ENCODE measurements at places on chromosomes 7 and 10.

DNA sequence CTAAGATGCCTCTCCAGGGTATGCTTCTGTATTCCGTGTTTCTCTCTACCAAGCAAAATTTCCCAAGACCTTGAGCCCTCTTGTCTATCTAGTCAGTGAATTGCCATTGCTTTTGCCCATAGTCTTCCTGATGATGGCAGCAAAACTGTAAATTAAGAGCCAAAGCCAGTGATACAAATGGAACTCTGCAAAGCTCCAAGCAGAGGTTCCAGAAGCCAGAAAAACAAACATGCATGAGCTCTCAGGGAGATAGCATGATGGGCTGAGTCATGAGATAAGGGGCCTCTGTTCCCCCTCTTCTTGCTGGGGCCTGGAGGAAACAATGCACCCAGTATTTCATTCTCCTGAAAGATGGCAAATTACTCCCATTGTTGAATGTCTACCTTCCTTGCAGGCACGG is 24.7 kb downstream of the LSMEM1 start:
- DNase-seq, result no peak

DNA sequence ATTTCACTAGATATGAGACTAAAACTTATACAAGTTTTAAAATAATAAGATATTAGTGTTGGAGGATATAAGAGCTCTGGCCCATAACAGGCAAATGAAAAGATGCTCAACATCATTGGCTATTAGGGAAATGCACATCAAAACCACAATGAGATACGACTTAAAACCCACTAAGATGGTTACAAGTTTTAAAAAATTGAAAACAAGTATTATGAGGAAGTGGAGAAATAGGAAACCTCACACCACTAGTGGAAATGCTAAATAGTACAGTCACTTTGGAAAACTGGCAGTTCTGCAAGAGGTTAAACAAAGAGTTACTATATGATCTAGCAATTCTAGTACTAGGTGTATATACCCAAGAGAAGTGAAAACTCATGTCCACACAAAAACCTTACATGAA is 17.2 kb downstream of the PANK1 start:
- no peak for DNase-seq

- no peak for DNase-seq
Measured at GRCh38 chr10:71273506-71273905, 45.6 kb upstream of the SLC29A3 start.

GRCh38 chr10:131786756-131787605 is 113.8 kb upstream of the PPP2R2D start:
- no peak for DNase-seq

DNA sequence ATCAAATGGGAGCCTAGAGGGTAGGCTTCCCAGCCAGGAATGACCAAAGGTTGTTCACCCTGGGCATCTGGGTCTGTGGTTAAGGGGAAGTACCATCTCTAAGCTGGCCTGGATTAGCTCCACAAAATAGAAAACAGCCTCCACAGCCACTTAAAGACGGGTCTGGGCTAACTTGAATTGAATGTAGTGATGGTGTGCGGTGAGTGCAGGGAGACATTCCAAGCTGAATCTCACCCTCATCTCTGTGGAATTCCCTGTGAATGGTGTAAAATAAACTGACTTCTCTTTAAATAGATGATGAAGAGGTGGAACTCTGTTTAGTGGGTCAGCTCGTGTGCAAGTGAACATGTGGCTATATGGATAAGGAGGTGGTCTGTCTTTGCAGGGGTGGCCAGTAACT is 251.0 kb downstream of the DYNC1I1 start:
- no peak for DNase-seq

- DNase-seq, result no peak
Measured at GRCh38 chr7:106110238-106110560, 1.9 kb downstream of the SYPL1 start.

DNA sequence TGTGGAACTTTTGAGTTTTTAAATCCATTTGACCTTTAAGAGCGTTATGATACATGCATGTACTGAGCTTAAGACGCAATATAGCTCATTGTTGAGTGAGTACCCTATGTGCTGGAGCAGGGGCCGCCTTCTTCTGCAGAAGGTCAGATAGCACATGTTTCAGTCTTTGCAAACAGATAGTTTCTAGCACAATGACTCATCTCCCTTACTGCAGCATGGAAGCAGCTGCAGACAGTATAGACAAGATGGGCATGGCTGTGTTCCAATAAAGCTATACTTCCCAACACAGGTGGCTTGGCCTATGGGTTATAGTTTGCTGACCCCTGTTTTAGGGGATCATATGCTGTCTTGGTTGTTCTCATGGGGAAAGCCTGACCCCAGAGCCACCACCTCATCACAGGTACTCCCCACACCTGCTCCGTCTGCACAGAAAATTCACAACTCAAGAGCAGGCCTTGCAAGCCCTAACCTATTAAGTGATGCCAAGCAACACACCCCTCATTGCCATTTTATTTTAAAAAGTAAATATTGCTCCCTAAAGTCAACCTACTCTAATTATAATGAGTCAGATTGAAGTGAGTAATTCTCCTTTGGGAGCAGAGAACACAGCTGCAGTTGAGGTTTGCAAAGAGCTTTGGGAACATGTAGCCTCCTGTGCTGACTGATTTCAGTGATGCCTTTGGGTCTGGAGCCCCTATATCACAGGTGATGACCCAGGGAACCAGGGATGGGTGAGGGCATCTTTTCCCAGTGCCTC is 330.1 kb downstream of the PAXIP1 start:
- DNase-seq, result no peak

DNA sequence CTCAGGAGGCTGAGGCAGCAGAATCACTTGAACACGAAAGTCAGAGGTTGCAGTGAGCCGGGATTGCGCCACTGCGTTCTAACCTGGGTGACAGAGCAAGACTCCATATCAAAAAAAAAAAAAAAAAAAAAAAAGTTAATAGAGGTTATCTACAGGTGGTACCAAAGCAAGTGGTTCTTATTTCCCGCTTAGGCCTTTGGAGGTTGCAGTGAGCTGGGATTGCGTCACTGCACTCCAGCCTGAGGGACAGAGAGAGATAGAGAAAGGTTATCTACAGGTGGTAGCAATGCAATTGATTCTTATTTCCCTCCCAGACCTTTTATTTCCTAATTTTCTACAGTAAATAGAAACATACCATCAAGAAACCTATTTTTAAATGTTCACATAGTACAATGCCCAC is 98.2 kb downstream of the DLG5 start:
- no peak for DNase-seq

DNA sequence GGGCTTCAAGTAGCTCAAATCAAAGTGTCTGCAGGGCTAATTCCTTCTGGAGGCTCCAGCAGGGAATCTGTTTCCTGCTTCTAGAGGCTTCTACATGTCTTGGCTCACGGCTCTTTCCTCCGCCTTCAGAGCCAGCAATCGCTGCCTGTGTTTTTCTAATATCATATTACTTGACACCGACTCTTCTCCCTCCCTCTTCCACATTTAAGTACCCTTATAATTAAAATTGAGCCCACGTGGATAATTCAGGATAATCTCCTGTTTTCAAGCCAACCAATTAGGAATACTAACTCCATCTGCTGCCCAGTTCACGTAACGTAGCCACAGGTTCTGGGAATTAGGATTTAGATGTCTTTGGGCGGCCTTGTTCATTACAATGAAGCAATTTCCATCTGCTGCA is 372.2 kb downstream of the DPP6 start:
- no peak for DNase-seq

GRCh38 chr10:63744060-63744941 is 223.1 kb downstream of the REEP3 start:
- DNase-seq, result no peak

DNA sequence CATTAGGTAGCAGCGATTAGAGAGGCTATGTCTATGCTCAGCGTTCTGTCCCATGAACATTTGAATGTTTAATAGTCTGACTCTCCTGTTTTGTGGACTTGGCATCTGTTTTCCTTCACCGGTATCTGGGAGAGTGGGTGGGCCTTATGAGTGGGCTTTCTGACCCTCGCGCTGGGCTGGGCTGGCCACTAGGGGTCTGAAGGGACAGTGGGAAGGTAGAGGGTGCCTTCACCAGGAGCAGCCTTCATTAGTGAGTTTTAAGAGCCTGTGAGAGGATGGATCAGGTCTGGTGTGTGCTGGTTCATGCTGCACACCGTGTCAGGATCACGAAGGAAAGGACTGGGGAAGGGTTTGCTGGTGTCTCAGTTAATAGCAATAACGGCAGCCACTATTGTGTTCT is 33.4 kb downstream of the DCLRE1A start:
- no peak for DNase-seq

GRCh38 chr10:20970044-20970443 is 72.9 kb upstream of the NEBL start:
- DNase-seq, result no peak

- DNase-seq, result no peak
Measured at GRCh38 chr7:44378744-44379143, 53.4 kb upstream of the CAMK2B start.

DNA sequence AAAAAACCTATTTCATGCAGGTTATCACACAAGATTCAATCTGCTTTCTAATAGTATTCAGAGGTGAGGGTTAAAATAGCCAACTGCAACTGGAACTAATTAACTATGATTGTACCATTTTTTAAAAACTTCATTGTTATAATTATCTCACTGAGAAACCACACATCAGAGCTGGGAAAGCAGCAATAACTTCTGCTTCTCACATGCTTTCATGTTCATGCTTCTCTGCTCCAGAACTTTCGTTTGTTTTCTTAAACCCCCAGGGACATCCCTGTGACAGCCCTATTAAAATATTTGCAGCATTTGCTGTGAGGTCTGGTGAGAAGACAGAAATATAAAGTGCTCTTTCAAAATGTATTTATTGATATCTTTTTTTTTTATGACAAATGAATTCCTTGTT is 389.0 kb upstream of the SORCS1 start:
- no peak for DNase-seq

- DNase-seq, result no peak
Measured at GRCh38 chr7:41630741-41631140, 72.1 kb downstream of the INHBA start.

DNA sequence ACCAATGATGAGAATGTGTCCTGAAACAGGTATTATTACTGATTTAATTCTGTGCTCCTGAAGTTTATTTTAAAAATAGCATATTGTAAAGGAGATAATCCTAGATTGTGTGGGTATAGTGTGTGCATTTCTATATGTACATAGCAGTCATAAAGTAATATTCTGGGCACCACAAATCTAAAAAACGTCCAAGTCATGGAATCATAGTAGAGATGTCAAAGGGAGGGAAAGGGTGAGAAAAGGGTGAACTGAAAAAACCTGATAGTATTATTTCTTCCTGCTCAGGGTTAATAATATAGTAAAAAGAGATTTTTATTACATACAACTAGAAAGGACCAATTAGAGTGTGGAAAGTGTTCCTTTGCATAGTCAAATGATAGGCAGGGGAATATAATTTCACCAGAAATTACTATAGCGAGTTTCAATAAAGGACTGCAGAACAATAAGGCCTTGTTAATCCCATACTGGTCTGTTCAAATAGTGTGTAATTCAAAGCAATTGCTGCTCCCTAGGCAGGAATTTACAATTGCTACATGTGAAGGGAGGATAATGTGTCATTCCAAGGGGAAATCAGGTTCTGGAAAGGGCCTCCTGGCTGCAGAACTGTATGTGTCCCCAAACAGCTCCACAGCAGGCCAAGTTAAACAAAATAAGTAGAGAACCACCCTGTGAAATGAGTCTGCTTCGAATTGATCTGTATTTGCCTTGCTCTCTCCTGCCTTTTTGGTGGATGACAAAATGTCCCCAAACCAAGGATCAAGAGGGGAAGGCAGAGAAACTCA is 42.5 kb upstream of the KMT2E start:
- no peak for DNase-seq

GRCh38 chr7:142583446-142583845 is 165.8 kb upstream of the PRSS1 start:
- no peak for DNase-seq

GRCh38 chr7:78420001-78420400 is 621.4 kb downstream of the PHTF2 start:
- DNase-seq, result no peak

DNA sequence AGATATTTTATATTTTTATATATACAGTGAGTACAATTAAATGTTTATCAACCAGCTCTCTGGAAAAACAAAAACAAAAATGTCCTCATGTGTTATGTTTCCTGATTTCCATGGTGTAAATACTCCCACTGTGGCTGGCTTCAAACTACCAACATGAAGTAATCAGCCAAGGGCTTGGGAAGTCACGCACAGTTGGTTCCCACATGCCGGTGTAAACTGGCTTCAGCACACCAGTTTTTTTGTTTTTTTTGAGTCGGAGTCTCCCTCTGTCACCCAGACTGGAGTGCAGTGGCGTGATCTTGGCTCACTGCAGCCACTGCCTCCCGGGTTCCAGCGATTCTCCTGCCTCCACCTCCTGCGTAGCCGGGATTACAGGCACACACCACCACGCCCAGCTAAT is 11.8 kb downstream of the OSBPL3 start:
- DNase-seq, result no peak

DNA sequence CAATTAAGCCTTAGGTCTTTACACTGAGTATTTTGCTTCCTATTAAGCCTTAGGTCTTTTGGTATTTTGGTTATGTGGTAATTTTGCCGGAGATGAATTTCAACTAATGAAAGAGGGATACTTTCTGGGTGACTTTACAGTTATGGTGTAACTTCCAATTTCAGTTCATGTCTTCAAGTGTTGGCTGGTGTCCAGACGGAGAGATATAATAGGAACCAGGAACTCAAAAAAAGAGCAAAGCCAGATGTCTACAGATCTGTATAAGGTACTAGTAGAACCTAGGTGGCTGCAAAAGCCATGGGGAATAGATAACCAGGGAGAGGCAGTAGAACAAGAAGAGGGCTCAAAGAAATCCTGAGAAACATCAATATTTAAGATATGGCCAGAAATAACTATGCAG is 12.3 kb downstream of the ERCC6 start:
- no peak for DNase-seq

- no peak for DNase-seq
Measured at GRCh38 chr10:50556237-50557120, 67.3 kb downstream of the SGMS1 start.

DNA sequence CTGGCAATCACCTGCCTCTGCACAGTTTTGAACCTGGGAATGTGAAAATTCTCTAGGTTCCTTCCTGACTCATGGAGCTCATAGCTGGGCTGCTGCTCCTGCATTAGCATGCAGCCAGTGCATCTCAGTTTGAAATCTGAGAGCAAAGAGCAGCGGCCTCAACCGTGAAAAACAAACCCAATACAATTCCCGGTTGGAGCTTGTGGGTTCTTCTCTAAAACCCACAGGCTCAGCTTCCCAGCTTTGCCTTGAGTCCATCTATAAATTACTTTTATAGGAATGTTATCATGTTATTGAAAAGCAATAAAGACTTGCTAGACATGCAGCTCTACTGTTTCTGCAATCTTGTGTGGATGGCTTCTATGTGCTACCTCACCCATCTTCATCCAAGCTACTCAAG is 191.7 kb downstream of the CXCL12 start:
- no peak for DNase-seq

GRCh38 chr7:1586827-1587705 is 17.2 kb upstream of the PSMG3 start:
- DNase-seq, result no peak

GRCh38 chr7:130880668-130881067 is 146.7 kb upstream of the KLF14 start:
- no peak for DNase-seq

DNA sequence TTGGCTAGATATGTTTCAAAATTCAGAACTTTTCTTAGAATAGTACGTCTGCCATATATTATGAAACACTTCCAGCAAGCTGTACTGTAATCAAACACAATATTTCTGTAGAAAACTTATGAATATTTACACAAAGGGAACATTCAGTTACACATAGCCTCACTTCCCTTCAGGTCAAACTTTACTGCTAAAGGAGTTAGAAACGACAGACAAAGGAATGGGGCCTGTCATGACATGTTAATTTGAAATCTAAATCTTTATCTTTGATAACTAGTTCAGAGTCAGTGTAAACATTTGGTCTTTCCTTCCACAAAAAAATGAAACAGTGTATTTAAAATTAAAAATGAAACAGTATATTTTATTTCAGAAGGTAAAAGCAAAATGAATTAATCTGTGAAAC is 1.0 kb upstream of the CROT start:
- no peak for DNase-seq

Data from cortex of kidney (tissue), 1 donor.